ENCODE measurements at places on chromosomes 5 and 9. TPM values are rescaled to one million over a fixed set of nuclear protein-coding genes. Genes with fewer than 3 reads are reported as not detected.

The ARHGEF37 gene
- 0.51 TPM for total RNA-seq

The ANGPTL2 gene
- not detected for total RNA-seq

The SLC22A5 gene
- 3.2 TPM for total RNA-seq

The DRD1 gene
- not detected for total RNA-seq

The PTGES gene
- total RNA-seq: not detected

The TXNDC8 gene
- total RNA-seq: not detected

The IFNK gene
- total RNA-seq: not detected

The SELENOP gene
- not detected for total RNA-seq

The LRRC14B gene
- total RNA-seq: not detected

The TAS2R1 gene
- total RNA-seq: not detected

The PCDHA9 gene
- total RNA-seq: not detected

The COL5A1 gene
- 0.18 TPM for total RNA-seq

The LRRC19 gene
- total RNA-seq: not detected

The SV2C gene
- total RNA-seq: 0.03 TPM

The FAM78A gene
- total RNA-seq: 112 TPM

The GRIA1 gene
- total RNA-seq: not detected

The HAVCR2 gene
- 53.7 TPM for total RNA-seq

The ABLIM3 gene
- not detected for total RNA-seq

The SLC45A2 gene
- total RNA-seq: not detected

The ENHO gene
- total RNA-seq: not detected

The FOXD4L3 gene
- not detected for total RNA-seq

The DBH gene
- not detected for total RNA-seq

The PLAC8L1 gene
- total RNA-seq: 0.39 TPM

The FGF1 gene
- total RNA-seq: not detected
